Activated effector memory CD4-positive, alpha-beta T cell treated with anti-CD3 and anti-CD28 coated beads, Interleukin-2, amount 50 U/mL, for 16 hours (primary cell): ENCODE measurements at places on chromosomes 5 and 9.

- no peak for DNase-seq
Measured at GRCh38 chr9:114409103-114409780, 21.5 kb upstream of the AKNA start.

DNA sequence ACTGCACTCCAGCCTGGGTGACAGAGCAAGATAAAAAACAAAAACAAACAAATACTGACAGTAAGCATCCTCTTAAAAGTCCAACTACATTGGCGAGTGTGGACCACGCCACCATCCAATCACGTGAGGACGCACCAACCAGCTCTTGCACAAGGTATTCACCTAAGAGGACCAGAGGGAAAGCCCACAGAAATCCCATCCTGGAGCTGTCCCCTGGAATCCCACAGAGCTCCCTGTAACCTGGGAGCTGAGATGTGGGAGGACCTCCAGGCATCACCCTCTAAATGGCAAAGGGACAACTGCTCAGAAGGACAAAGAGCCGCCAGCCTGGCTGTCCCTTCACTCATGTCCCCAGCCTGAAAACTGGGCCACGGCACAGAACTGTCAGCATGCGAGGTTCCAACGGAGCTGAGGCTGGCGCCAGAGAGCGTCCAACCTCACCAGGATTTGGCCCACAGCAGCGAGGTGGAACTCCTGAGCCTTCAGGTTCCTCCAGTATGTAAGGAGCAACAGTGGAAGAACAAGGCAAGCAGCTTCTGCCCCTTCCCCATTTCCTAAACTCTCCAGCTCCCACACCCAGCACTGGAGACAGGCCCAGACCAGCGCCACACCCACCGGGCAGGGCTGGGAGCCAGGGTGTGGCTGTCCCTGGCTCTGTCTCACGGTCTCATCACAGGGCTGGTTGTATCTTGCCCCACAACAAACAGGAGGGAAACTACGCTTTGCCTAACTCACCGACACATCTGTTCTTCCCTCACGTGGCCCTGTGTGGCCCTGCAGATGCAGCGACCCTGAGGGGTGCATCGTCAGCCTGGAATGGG, 15.2 kb downstream of the IPPK start:
- peak; percentile 51 for DNase-seq

DNA sequence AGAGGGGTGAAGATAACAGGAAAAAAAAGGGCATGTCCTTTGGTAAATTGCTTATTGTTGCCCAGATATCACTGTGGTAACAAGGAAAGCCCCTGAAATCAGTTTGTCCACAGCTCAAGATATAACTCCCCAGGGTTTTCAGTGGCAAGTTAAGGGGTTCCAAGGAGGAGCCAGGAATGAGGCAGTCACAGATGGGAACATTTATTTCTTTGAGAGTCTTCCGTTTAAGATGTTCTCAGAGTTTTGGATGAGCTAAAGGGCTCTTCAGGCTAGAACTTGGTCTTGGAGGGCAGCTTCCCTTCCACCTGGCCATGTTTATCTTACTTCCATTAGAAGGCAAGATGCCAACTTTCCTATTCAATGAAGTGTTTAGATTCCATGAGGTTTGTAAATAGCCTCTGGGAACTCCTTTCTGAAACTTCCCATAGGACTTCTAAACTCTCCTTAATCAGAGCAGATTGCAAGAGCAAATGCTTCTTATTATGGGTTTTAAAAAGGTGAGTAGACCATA, 277.6 kb upstream of the TNC start:
- DNase-seq, result no peak

GRCh38 chr9:78044189-78044588, 12.6 kb upstream of the GNAQ start:
- no peak for DNase-seq

GRCh38 chr9:14343261-14344031, 29.5 kb upstream of the NFIB start:
- no peak for DNase-seq

DNA sequence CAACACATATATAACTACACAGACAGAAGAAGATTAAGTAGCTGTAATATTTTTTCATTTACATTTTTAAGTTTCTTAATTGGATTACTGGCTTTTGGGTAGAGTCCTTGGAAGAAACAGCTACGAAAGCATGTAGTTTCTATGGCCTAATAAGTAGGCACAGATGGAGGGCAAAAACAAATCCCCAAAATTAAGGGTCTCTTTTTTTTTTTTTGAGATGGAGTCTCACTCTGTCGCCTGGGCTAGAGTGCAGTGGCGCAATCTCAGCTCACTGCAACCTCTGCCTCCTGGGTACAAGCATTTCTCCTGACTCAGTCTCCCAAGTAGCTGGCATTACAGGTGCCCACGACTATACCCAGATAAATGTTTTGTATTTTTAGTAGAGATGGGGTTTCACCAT, 27.1 kb upstream of the MTMR12 start:
- no peak for DNase-seq

DNA sequence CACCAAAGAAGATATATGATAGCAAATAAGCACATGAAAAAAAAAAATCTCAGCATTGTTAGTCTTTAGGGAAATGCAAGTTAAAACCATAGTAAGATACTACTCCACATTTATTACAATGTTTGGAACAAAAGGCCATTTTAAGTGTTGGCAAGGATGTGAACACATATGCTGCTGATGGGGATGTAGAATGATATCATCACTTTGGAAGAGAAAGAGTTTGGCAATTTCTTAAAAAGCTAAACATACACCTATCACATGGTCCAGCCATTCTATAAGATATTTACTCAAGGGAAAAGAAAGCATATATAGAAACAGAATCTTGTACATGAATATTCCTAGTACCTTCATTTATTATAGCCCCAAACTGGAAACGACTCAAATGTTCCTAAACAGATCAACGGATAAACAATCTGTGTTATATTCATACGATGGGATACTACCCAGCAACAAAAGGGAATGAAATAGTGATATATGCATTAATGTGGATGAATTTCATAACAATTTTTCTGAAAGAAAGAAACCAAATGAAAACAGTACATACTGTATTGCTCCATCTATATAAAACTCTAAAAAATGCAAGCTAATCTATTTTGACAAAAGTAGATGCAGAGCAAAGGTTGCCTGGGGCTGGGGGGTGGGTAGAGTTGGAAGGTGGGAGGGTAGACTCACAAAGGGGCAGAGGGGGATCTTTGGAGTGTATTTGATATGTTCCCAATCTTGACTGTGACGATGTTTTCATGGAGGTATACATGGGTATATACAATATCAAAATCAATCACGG, 45.7 kb upstream of the SMAD5 start:
- no peak for DNase-seq

DNA sequence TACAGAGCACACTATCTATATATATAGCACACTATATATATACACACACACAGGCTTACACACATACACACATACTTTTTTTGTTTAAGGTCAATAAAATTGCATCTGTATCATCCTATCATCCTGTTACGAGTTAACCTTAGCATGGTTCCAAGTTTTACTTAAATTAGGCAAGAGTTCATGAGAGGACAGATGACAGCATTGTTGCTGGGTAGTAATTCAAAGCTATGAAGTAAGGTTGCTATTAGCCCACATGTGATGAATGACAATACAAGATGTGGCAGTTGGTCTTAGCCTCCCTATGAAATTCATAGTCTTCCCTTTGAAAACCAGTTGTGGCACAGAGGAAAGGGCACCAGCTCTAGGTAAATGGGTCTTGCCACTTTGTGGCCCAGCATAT, 438.1 kb downstream of the ACTL7B start:
- no peak for DNase-seq

DNA sequence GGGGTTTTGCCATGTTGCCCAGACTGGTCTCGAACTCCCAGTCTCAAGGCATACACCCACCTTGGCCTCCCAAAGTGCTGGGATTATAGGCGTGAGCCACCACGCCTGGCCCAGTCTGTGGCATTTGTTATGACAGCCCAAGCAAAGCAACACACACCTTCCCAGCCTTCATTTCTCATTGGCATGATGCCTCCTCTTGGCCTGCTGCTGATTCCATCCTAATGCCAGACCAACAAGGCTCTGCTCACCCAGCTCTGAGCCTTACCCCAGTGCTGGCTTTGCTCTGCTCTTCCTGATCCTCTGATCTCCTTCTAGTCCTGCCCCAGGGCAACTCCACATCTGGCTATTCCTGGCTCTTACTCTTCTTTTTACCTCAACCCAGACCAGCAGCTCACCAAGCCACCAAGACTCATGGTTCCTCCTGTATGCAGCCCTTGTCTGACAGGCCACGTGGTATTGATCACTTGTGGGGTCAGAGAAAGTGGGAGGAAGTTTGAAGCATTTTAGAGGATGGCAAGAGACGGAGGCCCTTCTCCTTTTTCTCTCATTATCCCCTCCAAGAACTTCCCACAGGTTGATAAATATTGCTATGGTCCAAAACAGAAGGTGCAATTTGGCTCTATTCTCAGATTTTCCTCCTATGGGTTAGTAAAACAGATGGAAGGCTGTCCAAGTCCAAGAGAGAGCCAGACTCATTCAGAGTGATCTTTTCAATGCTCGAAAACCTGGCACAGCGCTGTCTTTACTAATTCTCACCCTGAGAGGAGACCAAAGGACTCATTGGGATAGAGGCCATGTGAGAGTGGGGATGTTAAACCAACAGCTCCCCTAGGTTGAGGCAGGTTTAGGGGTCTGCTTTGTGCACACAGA, 958 bp downstream of the CD180 start:
- DNase-seq, result no peak

- DNase-seq, result no peak
Measured at GRCh38 chr5:147887930-147888329, 9.4 kb downstream of the SCGB3A2 start.

DNA sequence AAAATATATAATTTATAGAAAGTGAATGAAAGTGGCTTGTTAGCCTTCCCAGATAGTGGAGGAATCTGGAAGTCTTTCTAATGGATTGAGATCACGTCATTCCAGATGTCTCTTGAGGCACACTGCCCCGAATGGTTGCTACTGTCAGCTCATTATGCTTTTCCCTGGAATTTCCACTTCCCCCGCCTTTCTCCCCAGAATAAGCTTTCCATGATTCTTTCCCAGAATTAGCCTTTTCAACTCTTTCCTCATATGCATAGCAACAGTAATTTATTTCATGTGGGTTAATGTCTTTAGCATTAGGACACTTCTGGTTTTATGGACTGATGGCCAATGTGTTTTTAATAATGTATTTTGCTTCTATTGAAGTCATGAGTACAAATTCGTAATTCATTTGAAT, 81.5 kb downstream of the PALM2AKAP2 start:
- DNase-seq, result no peak

DNA sequence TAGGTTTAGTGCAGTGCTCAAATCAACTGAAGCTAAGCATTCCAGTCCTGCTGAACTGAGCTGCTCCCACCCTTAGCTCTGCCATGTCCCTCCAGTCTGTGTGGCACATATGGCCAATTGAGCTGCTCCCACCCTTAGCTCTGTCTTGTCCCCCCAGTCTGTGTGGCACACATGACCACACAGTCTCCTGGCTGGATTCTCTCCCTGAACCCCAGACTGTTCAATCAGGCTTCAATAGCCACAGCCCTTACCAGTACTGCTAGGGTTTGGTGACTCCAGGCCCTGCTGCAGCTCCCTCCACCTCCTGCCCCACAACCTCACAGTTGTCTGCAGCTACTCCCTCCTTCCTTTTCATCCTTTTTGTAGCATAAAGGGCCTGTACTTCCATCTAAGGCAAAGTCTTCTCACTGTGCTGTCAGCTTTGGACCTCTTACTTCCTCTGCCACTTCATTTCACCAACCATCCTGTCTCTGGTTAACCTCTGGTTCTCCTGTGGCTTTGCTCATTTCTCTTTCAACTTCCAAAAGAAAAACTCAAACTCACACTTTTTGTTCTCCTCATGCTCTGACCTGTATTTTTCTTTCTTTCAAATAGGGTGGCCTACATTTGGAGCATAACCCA, 50.8 kb downstream of the ADAMTS12 start:
- no peak for DNase-seq

DNA sequence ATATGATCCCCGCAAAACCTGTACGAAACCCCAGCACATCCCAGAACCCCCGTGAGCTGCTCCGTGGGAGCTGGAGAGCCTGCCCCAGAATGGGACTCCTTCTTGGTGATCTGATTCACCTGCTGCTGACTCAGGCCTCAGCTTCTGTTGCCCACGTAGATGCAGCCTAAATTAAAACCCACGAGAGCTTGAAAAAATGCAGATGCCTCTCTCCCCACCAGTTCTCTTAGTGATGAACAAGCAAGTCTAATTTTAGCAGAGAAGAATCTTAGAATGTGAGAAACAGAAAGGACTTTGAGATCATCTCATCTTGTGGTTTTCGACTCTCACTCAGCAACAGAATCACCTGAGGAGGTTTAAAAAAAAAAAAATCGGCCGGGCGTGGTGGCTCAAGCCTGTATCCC, 57.6 kb downstream of the TMOD1 start:
- peak; percentile 60 for DNase-seq

DNA sequence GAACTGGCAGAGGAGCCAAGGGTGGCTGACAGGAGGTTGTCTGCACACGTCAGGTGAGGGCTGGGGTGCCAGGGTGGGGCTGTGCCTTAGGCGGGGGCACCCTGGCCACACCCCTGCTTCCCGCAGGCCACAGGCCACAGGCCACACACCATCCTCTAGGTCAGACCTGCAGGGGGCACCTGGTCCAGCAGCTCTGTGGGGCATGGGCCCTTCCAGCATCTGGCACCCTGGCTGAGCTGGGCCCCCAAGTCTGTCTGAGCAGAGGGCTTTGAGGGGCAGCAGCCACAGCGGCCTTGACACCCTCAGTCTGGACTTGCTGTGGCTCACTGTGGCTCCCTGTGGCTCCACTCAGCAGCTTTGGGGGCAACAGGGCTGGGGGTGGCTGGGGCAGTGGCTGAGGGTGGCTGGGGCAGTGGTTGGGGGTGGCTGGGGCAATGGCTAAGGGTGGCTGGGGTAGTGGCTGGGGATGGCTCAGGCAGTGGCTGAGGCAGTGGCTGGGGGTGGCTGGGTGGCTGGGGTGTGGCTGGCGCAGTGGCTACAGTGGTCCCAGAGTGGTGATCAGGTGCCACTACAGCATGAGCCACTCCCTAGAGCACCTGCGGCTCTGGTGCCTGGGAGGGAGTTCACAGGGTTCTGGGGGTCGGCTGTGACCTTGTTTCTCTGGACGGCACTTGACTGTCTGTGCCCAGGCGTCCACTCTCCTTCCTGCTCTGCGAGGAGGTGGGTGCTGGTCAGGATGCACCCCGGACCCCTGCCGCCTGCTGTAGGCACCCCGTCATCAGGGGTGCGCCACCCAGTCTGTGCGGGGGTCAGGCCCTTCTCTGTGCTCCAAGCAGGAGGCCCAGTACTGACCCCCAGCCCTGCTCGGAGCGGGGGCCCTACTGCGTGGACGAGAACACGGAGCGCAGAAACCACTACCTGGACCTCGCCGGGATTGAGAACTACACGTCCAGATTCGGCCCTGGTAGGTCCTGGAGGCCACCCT, 27.1 kb downstream of the NKD2 start:
- no peak for DNase-seq

DNA sequence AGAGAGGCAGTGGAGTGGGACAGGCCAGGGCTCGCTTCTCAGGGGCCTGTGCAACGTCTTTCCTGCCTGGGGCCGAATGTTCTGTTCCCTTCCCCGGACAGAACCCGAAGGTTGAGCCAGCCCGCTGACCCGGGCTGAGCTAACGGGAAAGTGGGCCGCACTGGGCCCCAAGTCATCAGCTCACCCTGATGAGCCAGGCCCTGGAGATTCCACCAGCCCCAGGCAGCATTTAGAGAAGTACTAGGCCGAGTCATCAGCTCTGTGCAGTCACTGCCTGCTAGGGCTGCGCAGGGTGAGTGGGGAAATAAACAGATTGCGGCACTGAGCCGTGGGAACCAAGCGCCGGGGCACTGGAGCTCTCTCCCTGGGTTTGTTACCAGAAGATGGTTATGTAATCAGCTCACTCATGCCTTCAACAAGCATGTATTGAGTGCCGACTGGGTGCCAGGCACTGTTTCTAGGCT, 29.1 kb upstream of the DUSP1 start:
- no peak for DNase-seq
